RWPE2 (cell line): ENCODE measurements at places on chromosomes 1 and 21.

GRCh38 chr1:181772714-181773113 is 288.8 kb downstream of the ZNF648 start:
- H3K36me3 ChIP-seq, result no peaks in the 10 kb centered on the region
- no peak for DNase-seq
- no peak overlapping the region for H3K27ac ChIP-seq

- no peaks in the 10 kb centered on the region for H3K27me3 ChIP-seq
- no peaks in the 10 kb centered on the region for H3K36me3 ChIP-seq
- no peak overlapping the region for H3K27ac ChIP-seq
- no peak for DNase-seq
These were observed 114.3 kb downstream of the GDAP2 start for GRCh38 chr1:117814856-117815797.

GRCh38 chr21:22164912-22165311 is 1166.7 kb downstream of the NCAM2 start:
- no peak overlapping the region for H3K27ac ChIP-seq
- H3K36me3 ChIP-seq, result no peaks in the 10 kb centered on the region
- no peaks in the 10 kb centered on the region for H3K4me1 ChIP-seq
- H3K27me3 ChIP-seq, result peaks cover 10% of the 10 kb centered on the region
- no peak for DNase-seq

GRCh38 chr21:45607021-45607908 is 36.3 kb upstream of the PCBP3 start:
- peaks cover 11% of the 10 kb centered on the region for H3K27me3 ChIP-seq
- no peaks in the 10 kb centered on the region for H3K36me3 ChIP-seq
- DNase-seq, result no peak

GRCh38 chr1:45979778-45980176 is 152.7 kb downstream of the PIK3R3 start:
- H3K27ac ChIP-seq, result no peak overlapping the region
- H3K27me3 ChIP-seq, result no peaks in the 10 kb centered on the region
- DNase-seq, result no peak
- H3K36me3 ChIP-seq, result no peaks in the 10 kb centered on the region
- no peak overlapping the region for H3K4me3 ChIP-seq

GRCh38 chr1:1033731-1034438 is 14.0 kb downstream of the AGRN start:
- H3K36me3 ChIP-seq, result peaks cover 23% of the 10 kb centered on the region
- no peak overlapping the region for H3K4me3 ChIP-seq
- no peak overlapping the region for H3K27ac ChIP-seq
- no peak for DNase-seq
- no peaks in the 10 kb centered on the region for H3K27me3 ChIP-seq

- H3K4me3 ChIP-seq, result no peak overlapping the region
- no peaks in the 10 kb centered on the region for H3K27me3 ChIP-seq
- no peak for DNase-seq
- H3K4me1 ChIP-seq, result no peaks in the 10 kb centered on the region
- H3K27ac ChIP-seq, result no peak overlapping the region
- H3K36me3 ChIP-seq, result no peaks in the 10 kb centered on the region
These were observed 113.6 kb downstream of the GREM2 start for GRCh38 chr1:240498335-240498734.

GRCh38 chr1:99970713-99971255 is 988 bp downstream of the SLC35A3 start:
- H3K36me3 ChIP-seq, result peaks cover 18% of the 10 kb centered on the region
- H3K27ac ChIP-seq, result peak overlapping the region; percentile 51
- no peak for DNase-seq
- no peaks in the 10 kb centered on the region for H3K27me3 ChIP-seq
- H3K4me1 ChIP-seq, result peaks cover 23% of the 10 kb centered on the region

DNA sequence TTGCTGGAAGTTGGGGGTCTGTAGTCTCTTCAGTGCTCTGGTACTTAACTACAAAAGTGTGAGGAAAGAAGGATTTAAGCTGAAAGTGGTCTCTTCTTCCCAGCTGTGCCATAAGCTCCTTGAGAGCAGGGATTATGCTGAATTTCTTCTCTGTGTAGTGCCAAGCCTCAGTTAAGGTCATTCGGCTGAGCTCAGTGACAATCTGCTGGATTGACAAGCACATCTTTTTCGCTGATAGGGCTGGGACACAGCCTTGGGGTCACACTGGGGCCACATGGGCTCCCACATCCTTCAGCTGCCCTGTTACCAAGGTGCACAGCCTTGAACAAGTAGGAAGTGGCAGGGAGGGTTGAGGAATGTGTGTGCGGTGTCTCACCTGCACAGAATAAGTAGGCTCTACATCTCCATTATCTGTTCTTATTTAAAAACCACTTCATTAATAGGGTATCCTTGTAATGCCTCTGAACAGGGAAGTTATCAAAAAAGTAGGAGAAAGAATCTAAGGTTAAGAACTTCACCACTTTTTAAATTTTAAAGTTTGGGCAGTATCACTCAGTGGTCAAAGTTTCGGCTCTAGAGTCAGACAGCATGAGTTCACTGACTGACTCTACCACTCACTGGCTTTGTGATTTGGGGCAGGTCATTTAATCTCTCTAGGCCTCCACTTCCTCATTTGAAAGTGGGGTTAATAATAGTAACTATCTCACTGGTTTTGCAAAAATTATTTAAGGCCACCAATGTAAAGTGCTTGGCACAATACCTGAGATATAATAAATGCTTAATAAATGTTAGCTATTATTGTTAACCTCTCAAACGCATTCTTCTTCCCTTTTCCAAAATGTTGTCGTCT is 10.3 kb downstream of the ZBTB40 start:
- H3K4me3 ChIP-seq, result no peak overlapping the region
- H3K4me1 ChIP-seq, result no peaks in the 10 kb centered on the region
- no peak for DNase-seq
- H3K36me3 ChIP-seq, result no peaks in the 10 kb centered on the region
- no peaks in the 10 kb centered on the region for H3K27me3 ChIP-seq

GRCh38 chr1:221347706-221348105 is 394.2 kb downstream of the DUSP10 start:
- H3K4me3 ChIP-seq, result no peak overlapping the region
- no peaks in the 10 kb centered on the region for H3K4me1 ChIP-seq
- no peaks in the 10 kb centered on the region for H3K27me3 ChIP-seq

DNA sequence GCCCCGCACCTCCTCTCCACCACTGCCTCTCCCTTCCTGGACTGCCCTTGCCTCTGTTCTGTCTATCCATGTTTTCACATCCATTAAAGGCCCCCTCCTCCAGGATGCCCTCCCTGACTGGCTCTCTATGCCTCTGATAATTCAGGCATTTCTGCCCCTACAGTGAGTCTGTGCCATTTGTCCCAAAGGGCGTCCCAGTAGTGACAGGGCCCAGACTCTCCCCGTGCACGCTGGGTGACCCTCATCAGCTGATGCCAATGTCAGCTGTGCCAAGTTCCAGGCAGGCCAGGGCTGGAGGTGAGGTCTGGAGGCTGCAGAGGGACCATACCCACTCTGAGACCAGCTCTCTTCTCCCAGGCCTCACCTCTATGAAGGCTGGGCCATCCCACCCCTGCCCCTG is 3.2 kb upstream of the PLEKHG5 start:
- H3K27me3 ChIP-seq, result no peaks in the 10 kb centered on the region
- H3K4me3 ChIP-seq, result no peak overlapping the region
- H3K36me3 ChIP-seq, result no peaks in the 10 kb centered on the region
- H3K27ac ChIP-seq, result peak overlapping the region; percentile 34
- peaks cover 9% of the 10 kb centered on the region for H3K4me1 ChIP-seq

DNA sequence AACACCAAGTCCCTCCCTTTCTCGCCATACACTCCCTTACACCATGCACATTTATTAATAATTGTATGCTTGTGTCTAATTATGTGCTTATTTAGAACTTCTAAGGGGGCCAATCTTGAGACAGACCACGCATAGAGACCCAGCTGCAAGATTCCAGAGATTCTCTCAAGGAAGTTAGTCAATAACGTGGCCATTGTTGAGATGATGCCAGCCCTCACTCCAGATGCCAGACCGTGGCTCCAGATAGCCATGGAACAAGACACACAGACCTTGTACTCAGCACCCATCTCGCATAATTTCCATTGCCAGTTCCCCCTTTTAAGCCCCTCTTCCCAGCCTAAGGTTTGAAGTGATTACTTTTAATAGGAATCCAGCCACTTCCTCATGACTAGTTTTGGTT is 62.4 kb downstream of the DIRAS3 start:
- no peak for DNase-seq
- H3K4me3 ChIP-seq, result no peak overlapping the region
- H3K4me1 ChIP-seq, result no peaks in the 10 kb centered on the region
- no peaks in the 10 kb centered on the region for H3K27me3 ChIP-seq
- peak overlapping the region; percentile 73 for H3K27ac ChIP-seq
- no peaks in the 10 kb centered on the region for H3K36me3 ChIP-seq

GRCh38 chr1:245039196-245039595 is 115.6 kb upstream of the KIF26B start:
- no peak overlapping the region for H3K4me3 ChIP-seq
- H3K4me1 ChIP-seq, result no peaks in the 10 kb centered on the region
- no peak for DNase-seq
- no peak overlapping the region for H3K27ac ChIP-seq
- no peaks in the 10 kb centered on the region for H3K36me3 ChIP-seq

GRCh38 chr1:235783148-235783776 is 83.4 kb downstream of the LYST start:
- no peaks in the 10 kb centered on the region for H3K27me3 ChIP-seq
- H3K4me1 ChIP-seq, result no peaks in the 10 kb centered on the region
- peaks cover 4% of the 10 kb centered on the region; the same call in 1 of the 2 replicates for H3K36me3 ChIP-seq
- H3K4me3 ChIP-seq, result no peak overlapping the region

DNA sequence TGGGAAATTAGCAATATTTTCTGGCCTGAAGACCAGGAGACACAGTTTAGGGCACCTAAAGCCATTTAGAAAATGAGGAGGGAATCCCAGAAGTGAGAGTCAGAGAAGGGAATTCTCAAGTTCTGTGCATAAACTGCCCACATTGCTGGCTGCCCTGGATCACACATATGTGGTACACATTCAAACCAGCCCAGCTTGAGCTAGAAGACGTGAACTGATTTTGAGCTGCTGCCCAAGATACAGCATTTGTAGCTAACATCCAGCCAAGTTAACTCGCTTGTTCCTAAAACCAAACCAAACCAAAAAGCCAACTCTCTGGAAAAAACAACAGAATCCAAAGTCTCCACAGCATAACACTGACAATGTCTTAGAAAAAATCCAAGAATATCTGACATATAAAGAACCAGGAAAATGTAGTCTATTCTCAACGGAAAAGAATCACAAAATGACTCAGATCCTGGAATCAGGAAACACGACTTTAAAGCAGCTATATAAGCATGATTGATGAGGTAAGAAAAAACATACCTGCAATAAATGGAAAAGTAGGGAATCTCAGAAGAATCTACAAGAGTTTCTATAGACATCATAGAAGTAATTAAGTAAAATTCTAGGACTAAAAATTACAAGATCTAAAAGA is 18.2 kb upstream of the QSOX1 start:
- H3K4me3 ChIP-seq, result no peak overlapping the region
- H3K4me1 ChIP-seq, result peaks cover 14% of the 10 kb centered on the region
- H3K36me3 ChIP-seq, result no peaks in the 10 kb centered on the region
- H3K27ac ChIP-seq, result peak overlapping the region; percentile 58

DNA sequence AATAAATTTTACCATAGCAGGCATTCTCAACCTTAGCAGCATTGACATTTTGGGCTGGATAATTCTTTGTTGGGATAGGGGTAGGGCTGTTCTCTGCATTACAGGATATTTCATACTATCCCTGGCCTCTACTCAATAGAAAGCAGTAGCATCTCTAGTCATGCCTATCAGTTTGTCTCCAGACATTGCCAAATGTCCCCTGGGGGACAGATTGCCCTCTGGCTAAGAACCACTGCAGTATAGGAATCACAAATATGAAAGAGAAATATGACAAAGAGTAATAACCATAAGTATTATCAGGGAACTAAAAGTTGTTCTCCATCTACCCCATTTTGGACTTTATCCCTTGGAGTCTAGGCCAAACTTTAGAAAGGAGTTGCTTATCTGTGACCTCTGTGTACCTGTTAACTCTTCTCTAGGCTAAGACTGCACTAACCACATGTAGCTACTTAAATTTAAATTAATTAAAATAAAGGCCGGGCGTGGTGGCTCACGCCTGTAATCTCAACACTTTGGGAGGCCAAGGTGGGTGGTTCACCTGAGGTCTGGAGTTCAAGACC is 76.1 kb downstream of the AGO3 start:
- H3K4me1 ChIP-seq, result peaks cover 16% of the 10 kb centered on the region
- no peak overlapping the region for H3K27ac ChIP-seq

GRCh38 chr1:16150508-16150907 is 5.4 kb downstream of the EPHA2 start:
- peaks cover 97% of the 10 kb centered on the region for H3K36me3 ChIP-seq
- DNase-seq, result no peak
- H3K4me1 ChIP-seq, result peaks cover 61% of the 10 kb centered on the region
- H3K27me3 ChIP-seq, result no peaks in the 10 kb centered on the region
- H3K4me3 ChIP-seq, result no peak overlapping the region

DNA sequence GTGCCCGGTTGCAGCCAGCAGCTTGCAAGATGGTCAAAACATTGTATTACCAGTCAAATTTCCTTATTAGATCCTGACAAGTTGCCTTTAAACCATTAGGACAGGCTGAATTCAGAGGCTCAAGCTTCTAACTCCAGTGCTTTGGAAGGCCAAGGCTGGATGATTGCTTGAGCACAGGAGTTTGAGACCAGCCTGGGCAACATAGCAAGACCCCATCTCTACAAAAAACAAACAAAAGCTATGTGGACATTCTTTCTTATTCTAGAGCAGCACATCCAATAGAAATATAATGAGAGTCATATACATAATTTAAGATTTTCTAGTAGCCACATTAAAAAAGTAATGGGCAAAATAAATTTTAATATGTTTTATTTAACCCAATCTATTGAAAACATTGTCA is 149.3 kb downstream of the RUNX1 start:
- no peak for DNase-seq
- H3K4me3 ChIP-seq, result no peak overlapping the region
- H3K36me3 ChIP-seq, result no peaks in the 10 kb centered on the region
- no peaks in the 10 kb centered on the region for H3K27me3 ChIP-seq
- no peak overlapping the region for H3K27ac ChIP-seq

- H3K4me3 ChIP-seq, result no peak overlapping the region
- H3K27ac ChIP-seq, result no peak overlapping the region
- no peaks in the 10 kb centered on the region for H3K27me3 ChIP-seq
- no peaks in the 10 kb centered on the region for H3K36me3 ChIP-seq
- no peaks in the 10 kb centered on the region for H3K4me1 ChIP-seq
These were observed 214.3 kb downstream of the PTPRU start for GRCh38 chr1:29450591-29450990.

DNA sequence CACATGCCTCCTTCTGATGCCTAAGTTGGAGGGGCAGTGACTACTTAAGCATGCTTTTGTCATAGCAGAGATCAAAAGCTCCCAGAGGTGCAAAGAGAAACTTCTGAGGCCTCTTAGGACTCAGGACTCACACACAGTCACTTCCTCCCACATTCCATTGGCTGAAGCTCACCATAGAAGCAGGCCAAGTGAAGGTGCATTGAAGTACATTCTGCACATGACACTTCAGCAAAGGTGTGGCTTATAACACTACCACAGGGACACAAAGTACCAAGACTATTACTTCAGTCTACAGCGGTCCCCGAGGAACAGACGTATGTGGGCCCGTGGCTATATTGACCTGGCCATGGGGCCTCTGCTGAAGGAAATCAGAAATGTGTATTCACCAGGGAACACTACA is 2.5 kb upstream of the POGK start:
- H3K27ac ChIP-seq, result no peak overlapping the region
- H3K4me3 ChIP-seq, result no peak overlapping the region
- DNase-seq, result no peak

GRCh38 chr1:178749581-178750166 is 24.6 kb downstream of the RALGPS2 start:
- no peak overlapping the region for H3K4me3 ChIP-seq
- no peak overlapping the region for H3K27ac ChIP-seq
- H3K27me3 ChIP-seq, result no peaks in the 10 kb centered on the region
